Foreskin fibroblast (primary cell): ENCODE measurements at places on chromosomes 1 and 21.

DNA sequence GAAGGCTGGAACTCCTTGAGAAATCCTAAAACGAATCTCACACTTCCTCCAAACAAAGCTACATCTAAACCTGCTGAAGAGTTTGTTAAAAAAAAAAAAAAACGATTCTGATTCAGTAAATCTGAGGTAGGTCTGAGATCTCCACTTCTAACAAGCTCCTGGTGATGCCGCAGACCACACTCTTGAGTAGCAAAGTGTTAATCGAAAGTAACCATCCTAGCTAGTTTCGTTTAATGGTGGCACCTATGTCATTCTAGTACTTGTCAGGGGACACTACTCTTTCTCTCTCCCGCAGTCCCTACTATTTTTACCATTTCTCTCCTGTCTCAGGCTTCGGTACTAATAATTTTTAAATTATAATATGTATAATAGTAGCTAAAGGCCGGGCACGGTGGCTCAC lies 2.1 kb downstream of the CLCC1 start:
- no peak for DNase-seq

DNA sequence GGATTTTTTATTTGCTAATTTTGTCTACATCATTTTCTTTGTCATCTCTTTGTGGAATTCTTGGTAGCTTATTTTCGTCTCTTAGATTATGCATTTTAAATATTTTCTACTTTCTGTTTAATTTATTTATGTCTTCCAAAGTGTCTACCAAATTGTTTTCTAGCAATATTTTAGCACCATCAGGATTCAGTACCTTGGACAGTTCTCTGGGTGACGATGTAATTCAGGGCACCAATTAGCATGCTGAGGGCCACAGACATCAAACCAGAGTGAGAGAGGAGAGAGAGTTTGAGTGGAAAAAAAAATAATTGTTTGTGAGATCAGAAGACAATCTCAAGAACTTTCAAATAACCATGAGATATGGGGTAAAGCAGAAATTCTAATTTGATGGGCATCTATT lies 169.8 kb upstream of the CXADR start:
- peak; percentile 11 for DNase-seq

DNA sequence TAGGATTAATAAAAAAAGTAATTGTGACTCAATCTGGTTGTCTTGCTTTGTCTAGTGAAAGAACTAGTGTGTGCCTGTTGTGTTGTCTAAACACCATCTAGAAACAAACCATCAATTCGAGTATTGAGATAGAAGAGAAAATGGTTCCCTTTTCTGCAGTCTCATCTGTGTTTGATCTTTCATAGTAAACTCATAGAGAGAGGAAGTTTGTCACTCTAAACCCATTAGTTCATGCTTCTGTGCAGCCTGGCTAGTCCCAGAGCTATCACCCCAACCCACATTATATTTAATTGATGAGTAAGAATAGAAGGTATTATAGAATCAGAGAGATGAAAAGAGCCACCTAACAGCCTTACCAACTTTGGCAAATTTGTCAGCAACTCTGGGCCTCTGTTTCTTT lies 99.5 kb downstream of the TGFB2 start:
- no peak for DNase-seq

- DNase-seq = no peak
Observed at GRCh38 chr1:36692465-36693160, 209.9 kb upstream of the CSF3R start.

DNA sequence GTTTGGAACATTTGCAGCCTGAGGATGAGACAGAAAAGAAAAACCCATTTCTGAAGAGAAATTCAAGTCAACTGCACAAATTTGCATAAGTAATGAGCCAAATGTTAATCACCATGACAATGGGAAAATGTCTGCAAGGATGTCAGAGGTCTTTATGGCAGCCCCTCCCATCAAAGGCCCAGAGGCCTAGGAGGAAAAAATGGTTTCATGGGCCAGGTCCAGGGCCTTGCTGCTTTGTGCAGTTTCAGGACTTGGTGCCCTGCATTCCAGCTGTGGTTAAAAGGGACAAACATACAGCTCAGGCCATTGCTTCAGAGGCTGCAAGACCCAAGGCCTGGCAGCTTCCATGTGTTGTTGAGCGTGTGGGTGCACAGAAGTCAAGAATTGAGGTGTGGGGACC lies 13.4 kb downstream of the RBM11 start:
- DNase-seq = no peak

DNA sequence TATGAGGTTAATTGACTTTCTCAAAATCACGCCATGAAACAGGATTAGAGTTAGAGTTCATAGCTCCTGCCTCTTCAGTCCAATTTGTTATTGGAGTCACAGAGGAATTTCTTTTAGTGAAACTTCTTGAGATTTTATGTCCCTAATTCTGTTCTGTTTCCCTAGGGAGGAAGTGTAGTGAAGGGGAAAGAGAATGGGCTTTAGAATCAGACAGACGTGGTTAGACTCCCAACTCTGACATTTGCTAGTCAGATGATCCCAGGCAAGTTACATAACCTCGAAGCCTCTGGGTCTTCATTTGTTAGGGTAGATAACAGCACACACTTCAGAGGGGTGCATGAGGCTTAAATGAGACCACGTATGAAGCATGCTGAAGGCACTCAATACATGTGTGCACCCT lies 83.9 kb downstream of the ASTN1 start:
- DNase-seq = no peak

DNA sequence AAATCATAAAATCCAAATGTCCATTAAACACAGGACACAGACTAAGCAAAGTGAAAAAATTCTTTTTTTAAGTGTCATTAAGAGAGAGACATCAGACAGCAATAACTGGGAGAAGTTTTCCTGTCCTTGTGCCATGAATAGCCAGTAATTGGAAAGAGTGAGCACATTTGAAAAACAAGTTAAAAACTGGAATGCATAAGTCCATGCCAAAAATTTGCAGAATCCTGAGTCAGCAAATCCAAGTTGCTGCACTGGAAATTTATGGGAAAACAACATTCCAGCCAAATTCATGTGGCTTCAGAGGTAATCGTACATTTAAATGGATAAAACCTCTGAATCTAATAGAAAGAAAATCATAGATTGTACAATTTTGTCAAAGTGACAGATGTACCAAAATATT lies 291.4 kb downstream of the LRRC40 start:
- DNase-seq = peak; percentile 66

DNA sequence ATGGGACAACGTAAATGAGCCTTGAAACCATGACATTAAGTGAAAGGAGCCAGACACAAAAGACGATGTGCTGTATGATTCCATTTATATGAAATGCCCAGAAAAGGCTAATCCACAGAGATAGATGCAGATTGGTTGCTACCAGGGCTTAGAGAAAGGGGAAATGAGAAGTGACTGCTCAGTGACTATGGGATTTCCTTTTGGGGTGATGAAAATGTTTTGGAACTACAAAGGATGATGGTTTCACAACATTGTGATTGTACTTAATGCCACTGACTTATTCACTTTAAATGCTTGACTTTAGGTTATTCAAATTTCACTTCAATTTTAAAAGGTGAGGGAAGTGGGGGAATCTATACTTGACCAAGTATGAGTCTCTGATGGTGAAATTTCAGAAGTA lies 414.3 kb downstream of the SETD4 start:
- no peak for DNase-seq

DNA sequence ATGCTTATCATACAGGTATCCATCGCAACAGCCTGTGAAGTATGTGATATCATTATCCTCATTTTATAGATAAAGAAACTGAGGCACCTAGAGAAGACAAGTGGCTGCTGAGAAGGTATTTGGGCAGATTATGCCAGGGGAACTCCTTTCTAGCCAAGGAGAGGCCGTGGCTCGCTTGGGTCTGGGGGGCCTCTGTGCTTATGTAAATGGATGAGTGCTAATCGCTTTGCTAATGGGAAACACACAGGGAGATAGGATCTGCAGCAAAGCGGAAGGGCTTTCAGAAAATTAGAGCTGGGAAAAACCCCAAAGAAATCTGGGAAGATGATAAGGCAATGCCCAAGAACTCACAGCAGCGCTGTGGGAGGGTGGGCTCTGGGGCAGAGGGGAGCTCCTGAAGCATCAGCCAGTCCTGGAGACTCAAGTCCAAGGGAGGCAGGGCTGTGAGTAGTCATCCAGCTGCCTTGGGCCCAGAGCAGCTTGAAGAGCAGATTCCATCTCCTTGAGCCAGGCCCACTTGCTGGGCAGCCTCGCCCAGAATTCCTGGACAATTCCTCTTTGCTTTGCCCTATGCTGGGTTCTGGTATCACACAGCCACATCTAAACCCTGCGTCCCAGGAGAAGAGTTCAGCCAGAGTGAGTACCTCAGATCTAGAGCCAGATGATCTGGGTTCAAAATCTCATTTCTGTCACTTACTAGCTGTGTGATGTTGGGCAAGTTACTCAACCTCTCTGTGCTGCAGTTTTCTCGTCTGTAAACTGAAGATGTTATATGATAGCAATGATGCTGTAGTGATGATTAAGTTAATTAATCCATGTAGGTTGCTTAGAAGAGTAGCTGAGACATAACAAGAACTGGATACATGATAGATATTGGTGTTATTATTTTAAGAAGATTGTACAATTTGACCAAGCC lies 36.7 kb downstream of the FOXD2 start:
- DNase-seq = no peak

DNA sequence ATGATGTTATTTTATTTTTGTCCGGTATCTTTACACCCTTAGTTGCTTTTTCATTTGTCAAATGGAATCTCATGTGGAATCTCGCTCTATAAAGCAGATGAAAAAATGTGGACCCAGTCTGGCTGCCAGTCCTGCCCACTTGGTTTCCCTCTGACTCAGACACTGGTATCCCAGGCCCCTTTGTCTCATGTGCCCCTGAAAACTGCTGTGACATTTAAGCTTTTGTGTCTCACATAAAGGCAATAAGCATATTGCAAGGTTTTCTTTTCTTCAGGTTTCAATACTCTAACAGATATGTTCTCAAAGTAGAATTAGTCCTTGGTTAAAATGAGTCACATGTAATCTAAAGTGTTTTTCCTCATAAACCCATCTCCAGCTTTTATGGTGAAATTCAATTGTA lies 183.3 kb downstream of the ST6GALNAC3 start:
- no peak for DNase-seq

DNA sequence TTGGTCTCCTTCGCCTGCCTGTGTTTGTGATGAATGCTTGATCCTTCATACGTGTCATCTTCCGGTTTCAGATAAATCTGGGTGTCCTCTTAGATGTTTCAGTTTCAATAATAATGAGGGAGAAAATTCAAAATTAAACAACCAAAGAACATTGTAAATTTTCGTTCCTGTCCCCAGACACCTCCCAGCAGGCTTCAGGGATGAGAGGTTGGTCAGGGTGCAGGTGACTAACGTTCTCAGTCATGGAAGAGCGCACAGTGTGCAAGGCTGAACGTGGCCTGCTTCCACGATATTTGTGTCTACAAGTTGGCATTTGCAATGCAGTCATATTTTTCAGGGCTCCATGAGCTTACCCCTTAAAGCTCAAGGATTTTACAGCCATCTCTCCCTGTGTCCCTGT lies 147.1 kb upstream of the ARHGEF16 start:
- DNase-seq = no peak

DNA sequence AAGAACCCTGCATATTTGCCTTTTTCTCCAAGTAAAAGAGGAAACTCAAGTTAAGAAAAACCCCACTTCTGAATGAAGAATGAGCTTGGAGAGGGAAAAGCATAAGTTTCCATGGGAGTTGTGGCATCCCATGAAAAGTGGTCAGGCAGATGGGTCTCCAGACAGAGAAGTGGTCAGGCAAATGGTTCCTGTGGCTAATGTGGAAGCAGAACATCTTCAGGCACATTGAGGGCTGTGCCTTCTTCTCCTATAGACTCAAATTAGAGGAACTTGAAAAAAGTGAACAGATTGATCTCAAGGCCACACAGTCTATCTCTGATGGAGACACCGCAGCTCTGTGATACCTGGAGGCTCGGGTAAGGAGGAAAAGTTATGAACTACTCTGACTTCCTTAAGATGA lies 55.7 kb upstream of the KIRREL1 start:
- DNase-seq = no peak

DNA sequence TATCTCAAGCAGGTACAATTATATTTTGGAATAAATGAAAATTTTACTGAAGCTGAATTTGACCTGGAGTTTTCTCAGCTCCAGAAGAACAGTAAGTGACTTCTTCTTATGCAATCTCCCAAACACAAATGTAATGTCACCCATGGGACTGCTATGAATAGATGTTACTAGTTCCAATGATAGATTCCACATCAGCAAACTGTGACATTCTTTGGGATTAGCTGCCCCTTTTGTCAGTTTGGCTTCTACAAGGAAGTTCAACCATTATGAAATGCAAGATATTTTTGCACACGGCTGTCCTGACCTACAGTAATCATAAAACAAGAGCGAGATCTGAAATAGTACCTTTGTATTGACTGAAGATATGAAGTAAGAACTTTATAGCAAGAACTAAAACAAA lies 27.8 kb upstream of the TSNAX start:
- DNase-seq = no peak

- DNase-seq = no peak
Observed at GRCh38 chr1:26409191-26409807, 1.3 kb upstream of the LIN28A start.

DNA sequence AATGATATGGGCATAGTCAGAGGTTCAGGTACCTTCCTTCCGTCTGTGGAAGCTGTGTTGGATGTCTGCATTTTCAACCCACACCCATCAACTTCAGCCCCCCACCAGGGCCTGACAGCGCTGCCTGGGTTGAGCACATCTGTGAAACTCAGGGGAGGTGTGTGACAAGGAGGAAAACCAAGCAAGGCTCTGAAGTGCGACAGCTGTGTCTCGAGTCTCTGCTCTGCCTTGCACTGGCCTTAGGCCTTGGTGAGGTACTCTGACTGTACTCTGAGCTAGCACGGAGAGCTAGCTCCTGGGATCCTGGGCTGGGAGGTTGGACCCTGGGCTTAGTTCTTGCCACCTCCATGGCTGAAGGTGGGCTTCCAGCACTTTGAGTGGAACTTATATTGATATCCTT lies 9.1 kb downstream of the VANGL2 start:
- no peak for DNase-seq

- DNase-seq = no peak
Observed at GRCh38 chr1:240956424-240956823, 344.5 kb upstream of the GREM2 start.

DNA sequence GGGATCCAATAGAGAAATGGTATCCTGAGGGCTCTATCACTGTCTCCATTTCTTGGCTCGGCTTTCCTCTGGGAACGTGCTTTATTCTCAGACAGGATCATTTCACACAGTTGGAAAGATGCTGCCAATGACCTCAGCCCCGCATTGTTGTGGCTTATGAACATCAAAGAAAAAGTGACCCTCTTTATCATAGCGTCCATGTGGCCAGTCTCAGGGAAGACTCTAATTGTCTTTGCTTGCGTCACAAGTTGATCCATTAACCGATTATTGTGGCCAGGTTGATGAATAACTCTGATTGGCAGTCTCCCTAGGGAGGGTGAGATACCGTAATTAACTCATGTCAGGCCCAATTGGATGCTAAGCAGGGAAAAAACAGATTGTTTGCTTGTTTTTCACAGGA lies 10.4 kb upstream of the TMEM9 start:
- DNase-seq = no peak

GRCh38 chr1:172135978-172136610 lies 284.4 kb upstream of the C1orf105 start:
- DNase-seq = peak; percentile 78
